ENCODE measurements at places on chromosomes 12 and 14.

- DNase-seq = no peak
Measured at GRCh38 chr12:115101520-115101919, 417.5 kb upstream of the TBX3 start.

DNA sequence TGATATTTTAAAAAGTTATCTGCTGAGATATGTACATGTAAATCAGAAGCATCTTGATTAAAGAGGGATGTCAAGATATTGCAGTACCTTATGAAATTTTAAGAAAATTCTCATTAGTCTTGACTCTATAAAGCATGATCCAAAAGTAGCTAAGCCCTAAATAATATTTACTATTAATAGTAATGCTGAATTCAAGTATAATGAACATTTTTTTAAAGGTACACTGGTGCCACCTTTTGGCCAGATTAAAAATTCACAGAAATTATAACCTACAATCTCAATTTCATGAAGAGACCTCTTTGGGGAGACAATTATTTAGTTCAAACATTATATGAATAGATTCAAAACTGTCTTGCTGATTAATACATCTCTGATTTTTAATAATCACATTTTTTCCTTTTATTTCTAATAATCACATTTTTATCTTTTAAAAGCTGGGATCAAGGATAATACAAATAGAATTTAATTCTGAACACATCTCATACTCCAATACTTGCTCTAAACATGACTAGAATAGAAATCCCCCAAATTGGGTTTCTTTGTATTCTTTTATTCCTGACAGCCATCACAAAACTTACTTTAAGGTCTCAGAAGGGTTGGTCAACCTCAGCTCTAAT, 13.4 kb downstream of the AKAP5 start:
- DNase-seq = no peak

- DNase-seq = peak; percentile 47
Measured at GRCh38 chr12:89709995-89710872, 1.6 kb upstream of the ATP2B1 start.

GRCh38 chr12:19849208-19849607, 409.9 kb downstream of the AEBP2 start:
- no peak for DNase-seq

- DNase-seq = no peak
Measured at GRCh38 chr14:88505621-88506020, 49.2 kb downstream of the PTPN21 start.

DNA sequence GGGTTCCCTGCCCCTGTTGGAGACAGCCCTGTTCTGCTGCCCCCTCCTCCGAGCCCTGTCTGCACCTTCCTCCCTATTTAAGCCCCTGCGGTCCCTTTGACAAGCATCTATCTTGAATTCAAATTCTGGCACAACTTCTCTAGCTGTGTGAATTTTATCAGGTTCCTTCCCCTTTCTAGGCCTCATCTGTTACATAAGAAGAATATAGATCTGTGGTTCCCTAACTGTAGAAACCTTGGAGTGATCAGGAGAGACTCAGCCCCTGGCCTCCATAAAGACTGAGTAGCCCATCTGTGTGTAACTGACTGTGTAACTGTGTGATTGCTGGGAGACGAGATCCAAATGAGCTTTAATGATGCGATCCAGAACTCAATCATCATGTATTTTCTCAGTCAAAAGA, 13.0 kb upstream of the RACGAP1 start:
- DNase-seq = no peak

DNA sequence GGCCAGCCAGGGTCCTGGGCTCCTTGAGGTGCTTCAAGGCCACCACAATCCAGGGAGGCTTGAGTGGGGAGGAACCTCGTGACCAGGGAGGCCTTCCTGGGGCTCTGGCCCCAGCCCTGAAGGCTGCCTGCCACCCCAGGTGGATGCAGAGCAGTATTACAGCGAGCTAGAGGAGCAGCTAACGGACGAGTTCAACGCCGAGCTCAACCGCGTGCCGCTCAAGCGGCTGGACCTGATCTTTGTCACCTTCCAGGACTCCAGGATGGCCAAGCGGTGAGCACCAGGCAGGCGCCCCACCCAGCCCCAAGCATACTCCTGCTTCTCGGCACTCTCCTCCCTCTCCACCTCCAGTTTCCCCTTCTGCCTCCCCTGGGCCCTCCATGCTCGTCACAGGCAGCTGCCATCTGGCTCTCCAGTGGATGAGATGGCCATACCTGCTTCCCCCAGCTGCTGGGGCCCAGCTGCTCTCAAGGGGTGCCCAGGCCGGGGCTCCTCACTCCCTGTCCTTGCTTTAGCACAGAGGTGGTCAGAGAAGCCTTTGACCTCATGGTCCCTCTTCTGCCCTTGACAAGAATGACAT, 30.6 kb downstream of the NGB start:
- no peak for DNase-seq

GRCh38 chr14:50719911-50720759, 52.0 kb upstream of the SAV1 start:
- DNase-seq = no peak

GRCh38 chr12:80188576-80188975, 89.2 kb downstream of the OTOGL start:
- peak; percentile 2 for DNase-seq

- DNase-seq = no peak
Measured at GRCh38 chr14:32298346-32298745, 30.8 kb upstream of the AKAP6 start.

DNA sequence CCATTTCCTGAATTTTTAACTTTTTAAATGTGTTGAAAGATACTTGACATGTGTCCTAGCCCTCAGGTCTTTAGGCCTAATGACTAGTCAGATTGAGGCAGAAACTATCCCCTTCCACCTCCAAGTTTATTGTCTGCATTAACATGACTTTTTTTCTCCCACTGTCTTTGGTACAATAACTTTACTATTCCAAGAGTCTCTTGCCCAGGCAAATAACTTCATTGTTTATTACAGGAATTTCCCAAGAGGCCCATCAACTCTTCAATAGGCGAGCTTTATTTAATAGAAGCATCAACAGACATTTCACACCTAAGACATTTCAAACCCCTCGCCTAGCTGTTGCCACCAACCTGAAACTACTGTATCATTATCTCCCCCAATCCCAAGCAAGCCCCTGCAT, 10.7 kb downstream of the NFKBIA start:
- DNase-seq = no peak

DNA sequence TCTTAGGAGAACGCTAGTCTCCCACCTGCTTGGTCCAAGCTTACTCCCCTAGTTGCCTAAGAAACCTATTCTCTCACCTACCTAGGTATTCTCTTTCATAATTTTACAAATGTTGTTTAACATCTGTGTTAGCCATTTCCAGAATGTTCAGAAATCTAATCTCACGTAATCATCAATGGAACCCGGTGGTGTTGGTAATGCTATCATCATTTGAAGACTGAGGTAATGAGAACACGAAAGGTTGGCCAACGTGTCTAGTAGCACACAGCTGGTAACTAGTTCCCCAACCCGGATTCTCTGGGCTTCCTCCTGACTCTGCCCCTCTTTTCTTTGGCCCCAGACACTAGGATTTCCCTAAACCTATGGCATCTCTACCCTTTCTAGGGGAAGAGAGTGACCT, 43.8 kb upstream of the EMP1 start:
- DNase-seq = no peak

GRCh38 chr12:70783455-70783854, 137.1 kb downstream of the PTPRR start:
- DNase-seq = no peak

GRCh38 chr14:50335989-50336824, 24.1 kb downstream of the DMAC2L start:
- DNase-seq = peak; percentile 19

DNA sequence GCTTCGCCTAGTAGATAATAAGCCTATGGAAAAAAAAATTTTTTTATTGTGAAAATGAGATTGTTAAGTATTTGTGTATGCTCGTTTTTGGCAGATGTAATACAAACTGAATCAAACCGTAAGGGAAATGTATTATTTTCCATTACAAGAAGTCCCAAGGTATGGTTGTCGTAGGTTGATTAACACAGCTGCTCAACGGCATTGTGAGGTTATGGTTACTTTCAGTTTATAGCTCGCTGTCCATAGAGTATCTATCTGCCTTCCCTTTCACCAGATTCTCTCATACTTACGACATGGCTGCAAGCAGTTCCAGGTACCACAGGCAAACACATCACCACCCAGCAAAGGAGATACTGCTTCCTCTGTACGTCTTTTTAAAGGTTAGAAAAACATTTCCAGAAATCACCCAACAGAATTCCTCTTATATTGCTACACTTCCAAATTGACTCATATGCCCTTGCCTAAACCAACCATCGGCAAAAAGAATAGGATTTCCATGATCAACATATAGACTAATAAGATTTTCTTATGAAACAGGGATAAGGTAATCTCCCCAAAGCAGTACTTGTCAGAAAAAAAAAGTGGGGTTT, 338.6 kb downstream of the SYT1 start:
- no peak for DNase-seq

DNA sequence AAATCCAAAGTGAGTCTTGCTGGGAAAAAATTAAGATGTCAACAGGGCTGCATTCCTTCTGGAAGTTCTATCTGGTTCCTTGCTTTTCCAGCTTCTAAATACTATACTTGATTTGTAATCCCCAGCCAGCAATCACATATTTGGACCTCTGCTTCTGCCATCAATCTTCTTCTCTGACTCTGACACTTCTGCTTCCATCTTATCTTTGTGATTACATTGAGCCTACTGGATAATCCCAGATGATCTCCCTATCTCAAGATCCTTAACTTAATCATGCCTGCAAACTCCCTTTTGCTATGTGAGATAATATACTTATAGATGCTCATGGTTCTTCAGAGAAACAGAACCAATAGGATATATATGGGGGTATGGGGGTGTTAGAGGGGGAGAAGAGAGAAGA, 49.9 kb upstream of the ZDHHC17 start:
- DNase-seq = no peak

GRCh38 chr14:24382064-24382371, 14.0 kb downstream of the NFATC4 start:
- no peak for DNase-seq

DNA sequence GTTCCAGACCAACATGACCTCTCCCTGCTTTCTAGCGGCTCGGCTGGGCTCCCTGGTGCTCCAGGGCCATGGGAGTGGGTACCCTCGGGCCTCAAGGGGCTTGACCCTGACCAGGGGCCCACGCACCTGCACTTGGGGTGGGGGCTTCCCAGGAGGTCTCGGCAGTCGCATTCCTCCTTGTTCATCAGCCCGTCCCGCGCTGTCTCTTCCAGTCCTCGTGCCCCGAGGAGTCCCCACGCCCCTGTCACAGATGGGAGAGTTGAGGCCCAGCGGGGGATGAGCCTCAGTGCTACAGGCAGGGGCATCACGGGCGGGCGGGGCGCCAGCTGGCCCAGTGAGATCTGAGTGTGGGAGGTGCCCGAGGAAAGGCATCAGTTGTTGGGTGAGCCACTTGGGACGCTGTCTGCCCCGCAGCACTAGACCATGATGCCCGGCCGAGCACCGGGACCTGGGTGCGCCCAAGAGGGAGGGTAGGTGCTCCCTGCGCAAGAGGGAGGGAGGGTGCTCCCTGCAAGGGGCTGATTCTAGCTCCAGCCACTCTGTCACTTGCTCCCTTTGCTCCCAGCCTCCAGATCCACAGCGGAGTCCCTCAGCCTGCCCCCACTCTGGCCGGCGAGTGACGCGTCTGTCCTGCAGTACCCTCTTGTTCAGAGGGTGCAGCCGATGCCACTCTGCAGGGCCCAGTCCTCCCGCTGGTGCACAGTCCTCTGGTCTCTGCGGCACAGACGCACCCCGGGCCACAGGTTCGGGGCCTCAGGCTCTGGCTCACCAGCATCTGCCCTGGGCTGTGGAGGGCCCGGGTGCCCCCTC, 23.8 kb downstream of the MMP17 start:
- DNase-seq = no peak

DNA sequence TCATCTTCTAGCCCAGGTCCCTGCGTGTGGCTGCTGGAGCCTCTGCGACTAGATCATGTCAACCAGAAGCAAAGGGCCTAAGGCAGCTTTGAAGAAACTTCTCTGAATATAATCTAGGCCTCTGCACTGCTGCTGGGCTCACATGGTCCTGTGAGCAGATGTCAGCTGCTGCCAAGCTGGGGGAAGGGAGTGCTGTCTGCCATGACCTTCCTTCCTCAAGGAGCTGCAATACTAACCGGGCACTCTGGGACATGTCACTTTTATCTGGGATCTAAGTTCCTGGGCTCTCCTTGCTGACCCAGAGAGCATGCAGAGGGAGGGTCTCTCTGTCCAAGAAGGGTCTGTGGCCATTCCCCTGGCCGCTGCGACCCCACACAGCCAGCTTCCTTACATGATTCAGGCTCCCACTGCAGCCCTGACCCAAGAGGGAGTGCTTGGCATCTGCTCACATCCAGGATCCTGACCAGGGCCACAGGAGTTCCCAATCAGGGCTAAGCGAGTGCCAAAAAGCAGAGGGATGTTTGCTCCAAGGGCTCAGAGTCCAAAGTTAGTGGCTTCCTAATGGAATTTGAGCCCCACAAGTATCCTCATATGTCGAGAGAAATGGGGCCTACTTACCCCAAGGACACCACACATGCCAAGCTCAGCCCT, 74.0 kb downstream of the PLEKHG3 start:
- DNase-seq = no peak

GRCh38 chr12:66235626-66236281, 46.7 kb downstream of the IRAK3 start:
- no peak for DNase-seq

- DNase-seq = no peak
Measured at GRCh38 chr12:68034567-68034966, 45.3 kb downstream of the IFNG-AS1 start.

- no peak for DNase-seq
Measured at GRCh38 chr14:83777516-83777915, 1752.4 kb upstream of the FLRT2 start.

DNA sequence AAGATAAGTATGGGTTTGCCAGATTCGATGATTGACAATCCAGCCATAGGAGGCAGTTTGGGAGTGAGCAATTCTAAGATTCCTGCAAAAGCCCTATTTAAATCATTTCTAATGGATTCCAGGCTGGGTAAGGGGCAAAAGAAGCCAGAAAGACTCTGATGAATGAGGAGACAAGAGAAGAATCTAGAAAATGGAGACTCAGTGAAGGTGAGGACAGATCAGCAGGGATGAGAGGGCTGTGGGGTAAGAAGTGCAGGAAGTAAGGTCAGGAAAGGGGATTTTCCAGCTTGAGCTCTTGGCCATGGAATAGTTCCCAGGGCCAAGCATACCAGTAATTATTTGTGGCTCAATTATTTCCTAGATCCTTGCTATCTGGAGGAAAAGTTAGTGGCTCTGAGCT, 87.3 kb downstream of the TMX1 start:
- no peak for DNase-seq

DNA sequence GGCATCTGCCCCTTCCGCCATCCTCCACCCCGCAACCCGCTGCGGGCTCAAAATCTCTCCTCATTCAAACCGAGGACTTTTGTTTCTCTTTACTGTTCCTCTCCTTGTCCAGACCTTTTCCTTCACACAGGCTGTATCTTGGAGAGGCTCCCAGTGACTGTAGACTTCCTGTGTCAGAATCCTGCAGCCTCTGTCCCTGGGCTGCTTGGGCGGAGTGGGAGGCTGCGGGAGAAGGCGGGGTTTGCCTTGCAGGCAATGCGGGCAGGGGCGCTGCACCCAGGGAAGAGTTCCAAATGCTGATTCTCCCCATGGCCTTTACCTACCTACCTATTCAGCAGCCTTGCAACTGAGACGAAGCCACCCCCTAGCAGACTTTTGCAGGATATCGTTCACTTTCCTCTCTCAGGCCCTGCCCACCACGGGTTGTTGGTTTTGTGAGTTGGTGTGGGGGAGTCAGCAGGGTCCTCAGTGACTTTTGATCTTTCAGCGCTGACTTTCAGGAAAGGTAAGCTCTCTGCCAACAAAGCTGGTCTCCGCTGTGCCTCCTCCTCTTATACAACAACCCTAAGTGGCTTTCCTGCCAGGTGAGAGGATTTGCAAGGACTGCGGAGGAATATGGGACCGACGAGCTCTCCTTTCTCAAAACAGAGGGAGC, 79.0 kb upstream of the KCNA1 start:
- DNase-seq = no peak

- no peak for DNase-seq
Measured at GRCh38 chr12:13581031-13581430, 384.5 kb downstream of the EMP1 start.
